SK-N-SH (cell line): ENCODE measurements at places on chromosomes 4 and X.

DNA sequence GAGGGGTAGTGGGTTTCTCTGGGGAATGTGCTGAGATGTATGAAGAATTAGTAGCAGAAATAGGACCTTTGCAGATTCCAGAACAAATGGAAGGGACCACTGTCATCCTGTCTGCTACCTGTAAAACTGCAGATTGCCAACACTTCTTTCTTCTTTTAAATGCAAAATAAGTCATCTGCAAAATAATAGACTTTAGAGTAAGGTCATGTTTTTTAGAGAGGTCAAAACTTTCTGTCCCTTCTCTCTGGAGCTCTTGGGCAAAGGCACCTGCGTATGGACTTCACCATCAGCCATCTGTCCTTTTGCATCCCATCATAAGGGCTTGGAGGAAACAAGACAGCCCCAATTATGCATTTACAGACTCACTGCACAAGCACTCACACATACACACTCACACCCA lies 121.1 kb upstream of the PPARGC1A start:
- DNase-seq: no peak

DNA sequence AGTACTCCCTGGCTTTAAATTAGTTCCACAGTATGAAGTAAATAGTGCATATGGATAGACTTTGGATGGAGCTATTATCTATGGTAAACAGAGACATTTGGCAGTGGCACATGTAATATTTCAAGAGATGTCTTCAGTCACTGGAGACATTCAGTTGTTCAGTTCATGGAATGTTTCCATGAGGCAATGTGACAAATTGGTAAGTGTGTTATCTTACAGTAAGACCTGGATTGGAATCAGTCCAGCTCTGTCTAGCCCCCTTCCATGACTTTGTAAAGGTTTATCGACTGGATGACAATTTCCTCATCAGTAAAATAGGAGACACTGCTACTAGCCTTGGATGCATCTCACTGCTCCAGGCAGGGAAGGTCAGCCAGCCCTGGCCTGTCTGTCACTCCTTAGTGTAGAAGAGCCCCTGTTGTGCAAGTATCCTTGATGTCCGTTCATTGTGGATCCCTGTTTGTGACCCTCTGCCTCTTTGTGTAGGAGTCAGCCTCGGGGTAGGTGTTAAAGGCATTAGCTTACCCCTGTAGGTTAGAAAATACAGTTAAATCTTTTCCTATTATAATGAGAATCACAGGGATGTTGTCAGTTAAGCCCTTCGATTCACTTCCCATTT lies 335.9 kb downstream of the ANK2 start:
- DNase-seq: no peak

GRCh38 chrX:108177351-108178142 lies 86.0 kb downstream of the ATG4A start:
- DNase-seq: no peak

GRCh38 chr4:54386042-54386669 lies 157.1 kb downstream of the PDGFRA start:
- DNase-seq: no peak

- no peak for DNase-seq
Measured at GRCh38 chr4:56438766-56439165, 2.7 kb downstream of the PAICS start.

DNA sequence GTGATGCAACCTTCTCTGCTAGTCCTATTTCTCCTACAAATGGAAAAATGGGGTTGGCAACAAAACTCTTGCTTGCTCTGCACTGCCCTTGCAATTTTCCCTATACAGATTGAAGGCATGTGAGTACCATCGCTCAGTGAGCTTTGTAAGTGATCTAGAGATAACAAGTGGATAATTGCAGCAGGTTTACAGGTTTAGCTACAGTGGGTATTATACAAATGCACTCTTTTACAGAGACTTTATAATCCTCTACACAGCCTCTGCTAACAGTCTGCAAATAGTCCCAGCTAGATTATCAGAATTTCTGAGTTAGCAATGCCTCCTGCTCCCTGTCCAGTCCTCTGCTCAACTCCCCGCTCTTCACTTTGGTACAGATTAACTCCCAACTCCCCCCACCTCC lies 11.1 kb downstream of the LEF1 start:
- DNase-seq: no peak

DNA sequence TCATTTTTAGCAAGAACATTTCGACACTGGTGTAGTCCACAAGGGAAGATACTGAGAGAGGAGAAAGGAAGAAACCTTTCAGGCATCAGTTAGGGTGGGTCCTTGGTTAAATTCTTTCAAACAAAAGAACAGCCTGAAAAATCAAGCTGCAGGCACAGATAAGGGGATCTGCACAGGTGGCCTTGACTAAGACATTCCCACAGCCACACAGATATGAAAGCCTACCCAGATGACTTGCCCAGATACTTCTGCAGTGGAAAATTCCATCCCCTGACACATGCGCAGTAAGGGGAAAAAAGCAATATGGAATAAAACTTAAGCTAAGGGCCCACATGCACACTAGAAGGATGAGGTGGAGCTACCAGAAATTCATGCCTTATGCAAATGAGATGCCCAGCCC lies 8.9 kb upstream of the TMEM165 start:
- DNase-seq: no peak

- peak; percentile 51 for DNase-seq
Measured at GRCh38 chrX:15242899-15243555, 26.9 kb downstream of the ASB9 start.

- no peak for DNase-seq
Measured at GRCh38 chrX:115940348-115940747, 230.2 kb upstream of the AGTR2 start.

GRCh38 chr4:13876940-13877339 lies 249.4 kb upstream of the BOD1L1 start:
- no peak for DNase-seq

DNA sequence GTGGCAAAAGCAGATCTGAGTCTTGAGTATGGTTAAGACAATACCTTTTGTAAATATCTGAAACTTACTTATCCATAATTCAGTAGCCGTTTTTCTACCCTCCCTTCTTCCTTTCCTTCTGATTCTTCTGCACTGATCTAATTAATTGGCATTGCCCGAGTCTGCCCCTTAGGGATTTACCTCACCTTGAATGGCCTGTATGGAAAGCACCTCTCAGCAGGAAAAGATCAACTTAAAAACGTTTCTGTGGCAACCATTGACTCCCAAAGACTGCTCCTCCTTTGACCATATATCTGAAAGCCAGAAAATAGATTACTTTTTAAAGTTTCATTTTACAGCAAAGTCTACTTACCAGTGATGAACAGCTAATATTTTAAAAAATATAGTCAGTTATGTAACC lies 496.5 kb upstream of the LCORL start:
- DNase-seq: no peak

GRCh38 chr4:189823591-189823990 lies 117.1 kb upstream of the FRG1 start:
- DNase-seq: no peak

DNA sequence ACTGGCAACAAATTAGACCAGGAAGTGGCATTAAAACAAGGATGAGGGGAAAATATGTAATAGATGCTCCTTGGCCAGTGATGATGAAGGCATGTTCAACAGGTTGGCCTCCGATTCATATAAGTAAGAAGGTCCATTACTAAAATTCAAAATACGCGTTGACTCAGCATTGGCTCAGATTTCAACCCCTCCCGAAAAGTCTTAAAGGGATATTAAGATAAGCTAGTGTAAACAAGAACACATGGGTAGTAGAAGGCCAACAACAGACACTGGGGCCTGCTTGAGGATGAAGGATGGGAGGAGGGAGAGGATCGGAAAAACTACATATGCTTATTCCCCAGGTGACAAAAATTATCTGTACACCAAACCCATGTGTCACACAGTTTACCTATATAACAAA lies 19.1 kb upstream of the LAP3 start:
- no peak for DNase-seq

- DNase-seq: no peak
Measured at GRCh38 chr4:19123681-19124080, 1102.1 kb upstream of the LCORL start.

GRCh38 chr4:111512081-111512783 lies 633.0 kb upstream of the FAM241A start:
- DNase-seq: no peak
